Hematopoietic multipotent progenitor cell treated with erythropoietin and hydrocortisone succinate and interleukin-3 and kit ligand, for 4 days (in vitro differentiated cells): ENCODE measurements at places on chromosomes 7 and 10.

GRCh38 chr7:511476-512145 lies 8.0 kb downstream of the PDGFA start:
- DNase-seq: no peak

DNA sequence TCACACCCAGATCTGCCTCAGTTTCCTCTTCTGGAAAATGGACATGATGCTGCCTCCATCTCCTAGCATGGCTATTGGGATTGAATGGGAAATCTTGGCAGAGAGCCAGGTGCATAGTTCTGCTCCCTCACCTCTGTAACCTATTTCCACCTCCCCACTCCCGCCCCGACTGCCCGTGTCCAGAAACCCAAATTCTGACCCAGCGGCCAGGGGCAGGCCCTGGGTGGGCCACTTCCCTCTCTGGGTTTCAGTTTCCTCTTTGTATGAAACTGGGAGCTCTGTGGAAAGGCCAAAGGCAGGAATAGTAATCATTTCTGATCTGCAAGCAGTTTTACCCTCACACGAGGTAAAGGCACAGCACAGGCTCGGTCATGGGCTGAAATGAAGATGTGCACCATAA lies 74.1 kb upstream of the DUSP5 start:
- no peak for DNase-seq

GRCh38 chr7:27095050-27095896 lies 527 bp downstream of the HOXA1 start:
- DNase-seq: peak; percentile 29

DNA sequence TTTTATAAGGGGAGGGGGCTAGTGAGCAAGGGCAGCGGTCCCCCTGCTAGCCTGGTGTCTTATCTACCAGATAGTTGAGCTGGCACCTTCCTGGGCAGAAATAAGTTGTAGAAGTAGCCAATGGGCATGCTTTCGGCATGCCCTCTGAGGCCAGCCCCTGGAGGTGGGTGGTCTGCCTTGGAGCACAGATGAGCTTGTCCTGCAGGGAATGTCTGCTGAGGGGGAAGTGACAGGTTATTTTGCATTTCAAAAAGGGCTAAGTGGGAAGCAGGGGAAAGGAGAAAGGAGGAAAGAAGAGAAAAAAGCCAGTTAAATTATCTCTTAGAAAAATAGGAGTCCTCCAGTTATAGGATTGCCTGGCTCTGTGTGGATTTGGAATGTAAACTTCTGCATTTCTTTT lies 88.9 kb downstream of the GPR26 start:
- no peak for DNase-seq

GRCh38 chr7:51249187-51249945 lies 67.2 kb downstream of the COBL start:
- DNase-seq: no peak

GRCh38 chr7:39761449-39761848 lies 138.1 kb downstream of the RALA start:
- DNase-seq: no peak

GRCh38 chr7:145434811-145435210 lies 599.0 kb upstream of the TPK1 start:
- DNase-seq: no peak

GRCh38 chr10:50388181-50388580 lies 136.9 kb upstream of the ASAH2 start:
- DNase-seq: no peak
